Articular chondrocyte of knee joint (primary cell): ENCODE measurements at places on chromosomes 5 and 9. TPM values are rescaled to one million over a fixed set of nuclear protein-coding genes. Genes with fewer than 3 reads are reported as not detected.

The SERF1B gene
- 13.5 and 16.2 TPM in 2 replicates for total RNA-seq

The FAM200C gene
- total RNA-seq = 4.6 and 5.1 TPM in 2 replicates

The CENPP gene
- 10.8 and 11.2 TPM in 2 replicates for total RNA-seq

The RPL37 gene
- total RNA-seq = 78.3 and 119 TPM in 2 replicates

The ASB6 gene
- total RNA-seq = 17.1 and 19.7 TPM in 2 replicates

The SHC3 gene
- 0.26 and 1.4 TPM in 2 replicates for total RNA-seq

The MZB1 gene
- total RNA-seq = not detected in 2 replicates

The ANGPTL2 gene
- total RNA-seq = 51.1 and 64.2 TPM in 2 replicates

The PDZD2 gene
- 0.13 and 0.76 TPM in 2 replicates for total RNA-seq

The TMEM252 gene
- total RNA-seq = not detected in 2 replicates

The PCDHB13 gene
- 2.7 and 4.0 TPM in 2 replicates for total RNA-seq

The TMEM174 gene
- total RNA-seq = not detected in 2 replicates

The PPP3R2 gene
- not detected in 2 replicates for total RNA-seq

The BARHL1 gene
- total RNA-seq = not detected in 2 replicates

The SLC6A3 gene
- 0.11 and 0.13 TPM in 2 replicates for total RNA-seq

The GTF3C5 gene
- total RNA-seq = 33.7 and 35.7 TPM in 2 replicates

The PDE6A gene
- total RNA-seq = not detected in 2 replicates

The EPB41L4A gene
- total RNA-seq = 6.8 and 13.9 TPM in 2 replicates

The RNF180 gene
- total RNA-seq = 5.9 and 6.2 TPM in 2 replicates

The SHROOM1 gene
- 3.8 and 6.7 TPM in 2 replicates for total RNA-seq

The TAF1L gene
- total RNA-seq = under 0.01 TPM in 2 replicates

The GCNT4 gene
- 2.5 and 3.6 TPM in 2 replicates for total RNA-seq

The FGFR4 gene
- 0.11 and 0.26 TPM in 2 replicates for total RNA-seq

The PCDHB6 gene
- total RNA-seq = 0.65 and 0.97 TPM in 2 replicates

The NME5 gene
- 11.1 and 11.5 TPM in 2 replicates for total RNA-seq

The PCDHB11 gene
- total RNA-seq = 1.4 and 1.7 TPM in 2 replicates

The ANKRD34B gene
- total RNA-seq = not detected in 2 replicates

The PCDHA1 gene
- under 0.01 and 0.11 TPM in 2 replicates for total RNA-seq

The FBP2 gene
- total RNA-seq = not detected in 2 replicates

The GRAMD2B gene
- total RNA-seq = 17.6 and 19.2 TPM in 2 replicates

The HTR1A gene
- not detected in 2 replicates for total RNA-seq
